Stimulated activated CD4-positive, alpha-beta T cell treated with anti-CD3 and anti-CD28 coated beads, Interleukin-1b, Interleukin-23, amount 100 ng/mL, for 1 hour (primary cell): ENCODE measurements at places on chromosomes 13 and 19.

- DNase-seq, result no peak
These were observed 8.2 kb downstream of the GRIN3B start for GRCh38 chr19:1008268-1009040.

DNA sequence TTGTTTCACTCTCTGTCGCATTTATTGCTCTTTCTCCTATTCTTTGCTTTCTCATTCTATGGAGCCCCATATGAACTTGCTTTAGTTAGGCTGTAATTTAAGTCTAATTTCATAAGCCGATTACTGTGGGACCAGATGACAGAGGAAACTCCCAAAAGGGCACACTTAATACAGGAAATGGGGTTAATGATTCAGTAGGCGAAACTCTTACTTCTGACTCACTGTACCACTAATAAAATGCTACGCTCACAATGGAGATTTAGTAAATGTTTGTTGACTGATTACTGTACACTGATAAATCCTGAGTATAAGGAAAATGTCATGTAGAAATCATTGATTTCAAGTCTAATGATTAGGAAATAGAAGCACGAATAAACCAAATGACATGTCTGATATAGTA, 276.4 kb downstream of the KLF5 start:
- no peak for DNase-seq

- no peak for DNase-seq
These were observed 412.0 kb downstream of the FGF14 start for GRCh38 chr13:101989798-101990350.

- DNase-seq, result no peak
These were observed 10.5 kb downstream of the MYO9B start for GRCh38 chr19:17086120-17086519.

DNA sequence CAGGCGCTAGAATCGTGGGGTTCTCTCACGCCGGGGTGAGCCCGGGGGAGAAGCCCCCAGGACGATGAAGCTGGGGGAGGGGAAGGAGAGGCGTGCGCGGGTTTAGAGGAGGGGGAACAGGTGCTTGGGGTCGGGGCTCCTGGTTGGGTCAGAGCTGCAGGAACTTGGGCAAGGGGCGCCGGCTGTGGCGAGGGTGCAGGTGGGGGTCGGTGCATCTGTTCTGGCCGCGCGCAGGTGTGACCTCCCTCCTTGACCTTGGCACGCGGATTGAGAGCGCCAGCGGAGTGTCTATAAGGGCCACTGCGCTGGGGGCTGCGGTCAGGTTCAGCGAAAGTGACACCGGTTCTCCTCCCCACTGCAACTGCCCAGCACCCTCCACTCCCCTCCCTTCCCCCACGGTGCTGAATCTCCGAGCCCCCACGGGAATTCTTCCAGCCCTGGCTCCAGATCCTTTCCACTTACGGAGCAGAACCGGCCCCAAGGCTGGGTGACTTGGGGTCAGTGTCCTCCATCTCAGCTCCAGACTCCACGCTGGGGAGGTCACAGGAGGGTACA, 618 bp downstream of the TMEM38A start:
- no peak for DNase-seq

GRCh38 chr19:35294859-35295791, 3.2 kb downstream of the MAG start:
- DNase-seq, result no peak

- DNase-seq, result no peak
These were observed 13.6 kb downstream of the POLR1D start for GRCh38 chr13:27635266-27635665.

- no peak for DNase-seq
These were observed 16.9 kb downstream of the MED26 start for GRCh38 chr19:16611121-16611520.

DNA sequence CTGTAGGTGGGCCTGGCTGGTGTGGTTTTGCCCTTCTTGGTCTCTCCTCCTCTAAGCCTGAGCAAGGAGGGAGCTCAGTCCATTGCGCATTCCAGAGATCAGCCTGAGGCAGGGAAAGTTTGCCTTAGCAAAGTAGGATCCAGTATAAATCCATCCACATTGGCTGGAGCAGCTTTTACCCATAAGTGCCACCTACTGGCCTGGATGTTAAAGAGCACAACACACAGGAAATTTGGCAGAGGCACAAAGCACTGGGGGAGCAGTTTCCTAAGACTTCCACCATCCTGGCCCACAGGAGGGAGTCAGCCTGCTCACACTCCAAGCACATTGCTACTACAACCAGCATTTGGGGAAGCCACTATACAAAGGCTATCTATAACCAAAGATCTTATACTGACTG, 1124.2 kb downstream of the SLITRK1 start:
- DNase-seq, result no peak

DNA sequence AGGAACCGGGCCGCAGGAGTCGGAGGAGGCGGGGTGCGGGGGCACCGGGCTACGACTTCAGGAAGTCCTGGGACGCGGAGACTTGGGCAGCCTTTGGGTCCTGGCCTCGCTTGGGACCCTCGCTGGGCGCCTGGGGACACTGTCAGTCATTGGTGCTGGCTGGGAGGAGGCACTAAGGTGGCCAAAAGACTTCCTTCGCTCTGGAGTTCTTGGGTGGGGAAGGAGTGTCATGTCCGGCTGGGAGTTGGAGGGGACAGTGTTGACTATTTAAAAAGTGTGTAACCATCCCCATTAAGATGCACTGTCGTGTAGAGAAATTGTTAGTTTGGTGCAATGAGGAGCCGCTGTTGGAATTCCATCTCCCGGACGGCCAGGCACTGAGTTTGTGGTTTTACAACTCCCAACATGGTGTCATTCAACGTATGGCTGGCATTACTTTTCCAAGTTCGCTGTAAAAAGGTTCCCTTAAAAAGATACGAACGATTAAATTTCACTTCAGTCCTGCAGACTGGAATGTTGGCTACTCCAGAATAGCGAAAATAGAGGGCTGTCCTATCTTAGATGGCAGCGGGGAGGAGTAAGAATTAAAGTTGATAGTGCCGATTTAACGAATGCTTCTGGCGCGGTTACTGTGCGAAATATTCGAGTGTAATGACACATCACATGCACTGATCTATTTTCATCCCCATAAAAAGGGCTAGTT, 776 bp downstream of the DNAJC3 start:
- no peak for DNase-seq

- DNase-seq, result no peak
These were observed 35.1 kb downstream of the ZNF433 start for GRCh38 chr19:12000152-12000981.

DNA sequence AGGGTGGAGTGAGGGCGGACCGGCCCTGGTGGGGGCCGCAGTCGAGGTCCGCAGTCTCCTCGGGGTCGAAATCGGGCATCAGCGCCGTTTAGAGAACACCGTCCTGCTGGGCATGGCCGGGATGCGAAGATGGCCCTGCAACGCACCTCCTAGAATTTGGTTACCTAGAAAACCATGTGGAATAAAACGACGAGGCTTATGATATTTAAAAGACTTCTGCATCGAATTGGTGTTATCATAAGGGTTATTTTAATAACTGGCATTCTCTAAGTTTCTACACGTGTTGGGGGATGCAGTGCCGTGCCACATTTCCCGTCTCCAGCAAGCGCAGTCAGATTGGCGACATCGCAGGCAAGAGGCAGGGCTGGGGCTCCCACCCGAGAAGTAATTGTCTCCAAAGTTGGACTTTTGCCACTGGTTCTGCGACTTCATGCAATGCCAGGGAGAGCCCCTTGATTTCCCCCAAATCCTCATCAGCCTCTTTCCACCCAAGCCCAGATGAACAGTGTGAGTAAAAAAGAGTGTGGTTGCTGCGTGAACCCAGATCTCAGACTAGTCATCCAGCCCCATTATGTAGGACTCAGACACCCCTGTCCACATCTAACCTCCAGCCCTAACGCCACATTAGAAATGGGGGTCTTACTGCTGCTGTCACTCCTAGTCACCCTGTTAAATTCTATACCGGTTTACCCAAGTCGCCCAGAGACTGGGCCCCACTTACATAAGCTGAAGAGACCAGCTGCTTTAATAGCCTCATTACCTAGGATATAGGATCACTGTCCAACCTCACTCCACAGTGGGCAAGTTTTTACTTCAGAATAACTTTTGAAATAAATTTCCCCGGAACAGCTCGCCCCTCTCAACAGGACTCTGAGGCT, 571 bp upstream of the DHRS12 start:
- DNase-seq, result no peak

- DNase-seq, result no peak
These were observed 233.5 kb downstream of the ITGBL1 start for GRCh38 chr13:101686003-101686402.

DNA sequence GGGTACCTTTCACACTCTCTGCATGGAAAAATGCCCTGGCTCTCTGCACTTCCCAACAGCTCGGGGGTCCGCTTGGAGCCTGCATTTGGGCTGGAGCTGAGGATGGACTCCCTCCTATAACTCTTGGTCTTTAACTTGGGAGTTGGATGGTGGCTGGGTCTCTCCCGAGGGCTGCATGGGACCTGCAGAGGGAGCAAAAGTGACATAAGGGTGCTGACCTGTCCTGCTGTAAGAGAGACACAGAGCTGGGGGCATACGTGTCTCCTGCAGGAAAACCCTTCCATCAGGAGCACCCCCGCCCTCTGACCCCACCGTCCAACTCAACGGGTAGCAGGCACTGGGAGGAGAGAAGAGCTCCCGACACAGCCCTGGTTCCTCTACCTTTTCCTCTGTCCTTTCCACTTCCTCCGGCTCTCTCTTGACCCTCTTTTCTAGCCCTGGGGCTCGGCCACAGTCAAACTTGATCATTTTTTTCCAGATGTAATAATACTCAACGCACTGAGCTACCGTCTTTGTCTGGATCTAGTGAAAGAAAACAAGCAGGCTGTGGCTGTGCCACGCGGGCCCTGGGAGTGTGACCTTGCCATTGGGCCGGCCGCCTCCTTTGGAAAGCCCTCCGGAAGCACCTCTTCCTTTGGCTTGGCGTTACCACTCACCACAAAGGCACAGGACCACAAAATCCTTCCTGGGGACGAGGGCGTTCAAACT, 6.8 kb upstream of the NAPA start:
- no peak for DNase-seq

DNA sequence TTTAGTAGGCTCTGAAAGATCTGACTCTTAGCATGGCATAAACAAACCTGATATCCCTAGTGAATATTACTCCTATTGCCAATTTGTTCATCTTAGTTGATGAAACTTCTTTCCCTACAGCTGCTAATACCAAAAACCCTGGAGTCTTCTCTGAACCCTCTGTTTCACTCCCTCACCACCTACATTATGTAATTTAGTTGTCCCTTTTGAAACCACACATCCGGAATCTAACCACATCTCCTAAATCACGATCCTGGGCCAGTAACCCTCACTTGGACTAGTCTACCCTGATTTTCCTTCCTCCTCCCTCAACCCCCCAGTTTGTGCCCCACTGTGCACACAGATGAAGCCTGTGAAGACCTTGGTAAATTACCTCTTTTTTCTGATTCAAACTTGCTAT, 1.2 kb downstream of the ZNF256 start:
- DNase-seq, result no peak

GRCh38 chr13:20559659-20560356, 7.1 kb upstream of the IFT88 start:
- DNase-seq, result no peak
